B cell (primary cell): ENCODE measurements at places on chromosomes 7 and 10. TPM values are rescaled to one million over a fixed set of nuclear protein-coding genes. Genes with fewer than 3 reads are reported as not detected.
A peak's percentile ranks its signal among the peaks of the same experiment; 100 is the strongest.

DNA sequence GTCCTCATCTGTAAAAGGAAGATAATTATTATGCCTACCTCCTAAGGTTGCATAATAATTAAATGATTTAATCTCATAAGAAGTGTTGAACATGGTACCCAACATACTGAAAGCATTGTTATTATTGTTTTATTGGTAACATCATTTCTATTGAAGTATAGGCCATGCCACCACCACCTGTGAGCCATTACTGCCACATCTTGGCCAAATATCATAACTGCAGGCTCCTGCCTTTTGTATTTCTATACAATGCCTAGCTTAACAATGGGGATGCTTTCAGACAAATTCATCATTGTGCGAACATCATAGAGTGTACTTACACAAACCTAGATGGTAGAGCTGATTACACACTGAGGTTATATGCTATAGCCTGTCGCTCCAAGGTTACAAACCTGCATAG lies 61.1 kb upstream of the NPSR1 start:
- DNase-seq: no peak

DNA sequence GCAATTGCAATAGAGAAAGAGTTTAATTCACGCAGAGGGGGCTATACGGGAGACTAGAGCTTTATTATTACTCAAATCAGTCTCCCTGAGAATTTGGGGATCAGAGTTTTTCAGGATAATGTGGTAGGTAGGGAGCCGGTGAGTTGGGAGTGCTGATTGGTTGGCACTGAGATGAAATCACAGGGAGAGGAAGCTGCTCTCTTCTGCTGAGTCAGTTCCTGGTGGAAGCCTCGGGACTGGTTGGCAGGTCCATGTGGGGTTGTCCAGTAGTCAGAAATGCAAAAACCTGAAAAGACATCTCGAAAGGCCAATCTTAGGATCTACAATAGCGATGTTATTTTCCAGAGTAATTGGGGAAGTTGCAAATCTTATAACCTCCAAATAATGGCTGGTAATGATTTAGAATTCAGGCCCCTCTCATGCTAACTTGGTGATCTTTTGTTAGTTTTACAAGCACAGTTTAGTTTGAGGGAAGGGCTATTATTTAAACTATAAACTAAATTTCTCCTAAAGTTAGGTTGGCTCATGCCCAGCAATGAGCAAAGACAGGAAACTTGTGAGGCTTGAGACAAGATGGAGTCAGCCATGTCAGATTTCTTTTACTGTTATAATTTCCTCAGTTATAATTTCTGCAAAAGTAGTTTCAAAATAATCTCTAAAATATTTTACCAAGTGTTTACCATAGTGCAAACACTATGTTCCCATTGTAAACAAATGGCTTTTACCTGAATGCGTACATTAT lies 39.4 kb upstream of the SLC25A13 start:
- DNase-seq: no peak

DNA sequence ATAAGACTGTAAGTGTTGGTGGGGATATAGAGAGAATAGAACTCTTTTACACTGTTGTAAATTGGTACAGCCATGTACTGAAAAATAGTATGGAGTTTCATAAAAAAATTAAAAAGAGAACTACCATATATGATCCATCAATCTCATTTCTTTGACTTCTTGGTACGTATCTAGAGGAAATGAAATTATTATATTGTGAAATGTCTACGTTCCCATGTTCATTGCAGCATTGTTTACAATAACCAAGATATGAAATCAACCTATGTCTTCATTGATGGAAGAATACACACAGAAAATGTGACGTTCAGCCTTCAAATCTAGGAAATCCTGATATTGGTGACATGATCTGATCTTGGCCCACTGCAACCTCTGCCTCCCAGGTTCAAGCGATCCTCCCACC lies 32.0 kb downstream of the SHOC2 start:
- DNase-seq: no peak

Gene PCLO
- 0.05 and 0.32 TPM in 2 replicates for total RNA-seq

GRCh38 chr7:98870121-98870651 lies 372 bp upstream of the TMEM130 start:
- peak; percentile 83 for DNase-seq

GRCh38 chr10:69640196-69640980 lies 10.3 kb downstream of the FAM241B start:
- no peak for DNase-seq
